Eye (tissue), 1 donor: ENCODE measurements at places on chromosomes 13 and 19.
A peak's percentile ranks its signal among the peaks of the same experiment; 100 is the strongest.

DNA sequence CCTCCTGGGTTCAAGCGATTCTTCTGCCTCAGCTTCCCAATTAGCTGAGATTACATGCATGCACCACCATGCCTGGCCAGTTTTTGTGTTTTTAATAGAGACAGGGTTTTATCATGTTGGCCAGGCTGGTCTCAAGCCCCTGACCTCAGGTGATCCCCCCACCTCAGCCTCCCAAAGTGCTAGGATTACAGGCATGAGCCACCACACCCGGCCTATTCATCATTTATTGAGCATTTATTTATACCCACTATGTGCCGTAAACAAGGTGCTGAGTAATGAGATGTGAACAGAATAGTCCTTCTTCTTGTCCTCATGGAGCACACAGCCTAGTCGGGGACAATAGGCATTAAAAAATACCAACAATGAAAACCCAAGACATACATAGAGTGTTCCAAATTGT lies 25.6 kb downstream of the ACTN4 start:
- no peak for DNase-seq

DNA sequence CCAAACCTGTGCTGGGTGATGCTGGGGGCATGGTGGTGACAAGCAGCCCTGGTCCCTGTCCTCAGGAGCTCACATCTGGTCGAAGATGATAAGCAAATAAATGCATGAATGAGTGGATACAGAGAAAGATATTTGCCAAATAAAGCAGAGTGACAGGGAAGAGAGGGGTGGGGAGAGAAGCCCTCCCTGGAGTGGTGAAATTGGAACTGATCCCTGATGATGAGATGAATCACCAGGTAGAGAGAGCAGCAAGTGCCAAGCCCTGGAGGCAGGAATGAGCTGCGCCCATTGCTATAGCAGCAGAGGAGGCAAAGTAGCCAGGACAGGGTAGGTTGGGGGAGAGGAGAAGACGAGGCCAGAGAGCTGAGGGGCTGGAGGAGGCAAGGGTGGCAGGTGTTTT lies 13.7 kb downstream of the FXYD5 start:
- no peak for DNase-seq

DNA sequence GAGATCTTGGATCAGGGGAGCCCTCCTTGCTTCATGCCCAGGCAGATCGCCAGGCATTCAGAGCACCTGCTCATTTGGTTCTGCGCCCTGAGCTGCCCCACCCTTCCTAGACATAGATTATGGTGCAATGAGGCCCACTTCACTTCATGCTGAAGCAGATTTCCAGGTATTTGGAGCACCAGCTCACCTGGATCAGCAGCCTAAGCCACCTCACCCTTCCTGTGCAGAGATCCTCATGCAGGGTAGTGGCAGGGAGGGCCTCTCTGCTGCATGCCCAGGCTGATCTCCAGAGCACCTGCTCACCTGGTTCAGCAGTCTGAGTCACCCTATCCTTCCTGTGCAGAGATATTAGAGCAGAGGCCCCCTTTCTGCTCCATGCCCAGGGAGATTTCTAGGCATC lies 1966.1 kb downstream of the PCDH9 start:
- DNase-seq, result no peak

DNA sequence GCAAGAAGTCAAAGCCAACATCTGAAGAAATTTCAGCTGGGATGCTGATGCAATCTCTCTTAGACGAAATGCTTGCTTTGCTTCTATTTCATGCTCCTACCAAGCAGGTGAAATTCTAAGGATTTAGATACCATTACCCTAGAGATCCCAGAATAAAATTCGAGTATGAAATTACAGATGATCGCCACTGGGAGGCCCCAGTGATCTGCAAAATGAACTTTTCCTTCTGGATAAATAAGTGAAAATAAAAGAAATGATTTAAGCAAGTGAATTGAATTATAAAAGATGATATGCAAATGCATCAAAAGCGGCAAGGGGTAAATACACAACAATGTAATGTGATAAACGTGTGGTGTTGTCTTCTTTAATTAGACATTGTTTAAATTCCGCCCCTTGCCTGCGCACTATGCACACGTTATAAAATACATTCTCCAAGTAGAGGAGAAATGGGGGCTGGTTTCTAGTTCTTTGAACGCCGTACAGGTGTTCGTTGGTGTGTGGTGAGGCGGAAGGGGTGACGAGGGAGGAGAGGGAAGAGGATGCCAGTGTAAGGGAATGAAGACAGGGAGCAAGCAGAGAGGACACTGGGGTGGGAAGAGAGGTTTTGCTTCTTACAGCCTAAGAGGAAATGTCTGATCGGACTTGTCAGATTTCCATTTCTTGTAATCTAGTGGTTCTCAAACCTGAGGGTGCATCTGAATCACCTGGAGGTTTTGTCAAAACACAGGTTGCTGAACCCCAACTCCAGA lies 58.0 kb downstream of the ERCC5 start:
- peak; percentile 59 for DNase-seq

GRCh38 chr13:26749905-26750304 lies 10.7 kb downstream of the GPR12 start:
- DNase-seq, result no peak

- no peak for DNase-seq
Measured at GRCh38 chr13:50721672-50721992, 121.9 kb downstream of the DLEU7 start.

DNA sequence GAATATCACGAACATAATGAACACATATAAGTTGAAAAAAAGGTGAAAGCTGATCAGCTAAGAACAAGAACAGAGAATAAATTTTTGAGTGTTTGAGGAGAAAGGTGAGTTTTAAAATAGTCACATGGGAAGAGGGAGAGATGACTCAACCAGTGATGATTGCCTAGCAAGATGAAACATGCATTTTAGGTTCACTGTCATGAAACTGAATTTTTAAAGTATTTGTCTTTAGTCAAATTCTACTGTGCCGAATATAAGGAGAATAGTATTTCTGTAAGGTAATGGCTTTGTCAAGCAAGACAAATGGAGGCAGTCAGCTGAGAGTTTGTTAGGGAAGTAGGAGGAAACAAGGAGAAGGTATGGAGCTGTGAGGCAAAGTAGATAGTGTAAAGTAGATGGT lies 2557.4 kb downstream of the PCDH9 start:
- no peak for DNase-seq

GRCh38 chr13:40682449-40683240 lies 16.2 kb upstream of the FOXO1 start:
- peak; percentile 75 for DNase-seq

DNA sequence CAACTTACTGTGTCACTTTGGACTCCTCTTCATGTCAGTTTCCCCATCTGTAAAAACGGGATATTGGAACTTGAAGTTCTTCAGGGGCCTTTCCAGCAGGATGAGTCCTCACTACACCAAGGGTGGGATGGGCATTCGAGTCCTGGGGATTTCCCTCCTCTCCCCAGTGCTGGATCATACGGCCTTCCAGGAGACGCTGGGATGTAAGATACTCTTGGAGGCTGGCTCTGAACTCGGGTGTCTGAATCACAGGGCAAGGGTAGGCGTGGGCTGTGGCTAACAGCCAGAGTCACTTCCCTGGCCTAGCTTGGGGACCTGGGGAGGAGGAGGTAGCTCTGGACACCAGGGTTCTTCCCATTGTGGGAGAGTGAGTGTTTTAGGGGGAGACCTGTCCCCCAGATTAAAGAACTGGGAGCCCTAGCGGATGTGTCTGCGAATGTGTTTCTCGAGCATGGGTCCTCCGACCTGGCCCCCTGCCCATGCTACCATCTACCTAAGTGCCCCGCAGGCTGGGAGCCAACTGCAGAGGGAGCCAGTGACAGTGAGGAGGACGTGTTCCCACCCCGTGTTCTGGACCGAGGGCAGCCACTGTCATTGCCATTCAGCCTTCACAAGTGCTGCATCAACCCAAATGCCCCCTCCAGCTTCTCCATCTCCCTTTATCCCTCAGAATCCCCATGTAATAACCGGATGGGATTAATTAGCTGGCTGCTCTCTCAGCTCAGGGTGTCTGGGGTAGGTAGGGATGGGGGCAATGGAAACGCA lies 2.4 kb upstream of the CYTH2 start:
- DNase-seq, result no peak

- no peak for DNase-seq
Measured at GRCh38 chr13:71967990-71968389, 101.0 kb upstream of the DACH1 start.

GRCh38 chr13:50107205-50107604 lies 92.0 kb downstream of the KCNRG start:
- no peak for DNase-seq

- DNase-seq, result no peak
Measured at GRCh38 chr19:11342429-11342828, 3.0 kb upstream of the RAB3D start.

DNA sequence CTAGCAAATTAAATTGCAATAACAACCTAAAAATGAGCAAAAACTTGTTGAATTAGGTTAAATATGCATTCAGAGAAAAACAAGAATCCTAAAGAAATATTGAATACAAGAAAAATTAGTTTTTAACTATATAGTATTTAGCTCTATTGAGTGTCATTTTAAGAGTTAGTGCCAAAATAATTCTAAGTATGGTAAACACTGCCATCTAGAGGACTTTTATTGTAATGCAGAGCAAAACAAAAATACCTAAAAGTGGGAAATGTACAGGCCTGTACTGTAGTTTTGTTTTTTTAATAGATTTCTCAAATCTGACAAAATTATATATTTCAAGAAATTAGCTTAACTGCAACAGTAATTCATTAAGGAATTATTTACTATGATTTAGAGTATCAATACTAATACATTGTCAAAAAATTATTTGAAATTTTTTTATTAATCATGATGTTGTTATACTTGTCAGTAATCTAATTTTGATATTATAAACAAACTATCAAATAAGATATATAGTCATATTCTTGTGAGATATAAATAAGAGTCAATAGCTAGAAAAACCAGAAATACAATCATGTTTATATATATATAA lies 8.2 kb upstream of the PCDH9 start:
- peak; percentile 82 for DNase-seq

GRCh38 chr19:5108123-5108596 lies 139.2 kb downstream of the KDM4B start:
- no peak for DNase-seq

DNA sequence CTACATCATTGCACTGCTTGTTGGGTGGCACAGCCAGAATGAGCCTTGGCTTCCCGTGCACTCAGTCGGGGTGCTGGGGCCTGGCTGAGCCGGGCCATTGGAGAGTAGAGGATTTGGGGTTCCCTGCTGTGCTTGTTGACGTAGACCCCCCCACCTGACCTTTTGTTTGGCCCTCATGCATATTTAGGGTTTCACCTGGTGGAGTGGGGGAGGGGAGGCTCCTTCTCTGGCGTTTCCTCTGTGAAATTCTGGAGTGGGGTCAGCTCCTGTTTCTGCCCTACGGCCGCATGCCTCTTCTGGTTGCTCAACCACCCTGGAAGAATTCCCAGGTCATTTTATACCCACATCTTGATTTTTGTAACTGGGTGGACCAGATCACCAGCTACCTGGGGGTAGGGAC lies 82.8 kb downstream of the SIPA1L3 start:
- no peak for DNase-seq

DNA sequence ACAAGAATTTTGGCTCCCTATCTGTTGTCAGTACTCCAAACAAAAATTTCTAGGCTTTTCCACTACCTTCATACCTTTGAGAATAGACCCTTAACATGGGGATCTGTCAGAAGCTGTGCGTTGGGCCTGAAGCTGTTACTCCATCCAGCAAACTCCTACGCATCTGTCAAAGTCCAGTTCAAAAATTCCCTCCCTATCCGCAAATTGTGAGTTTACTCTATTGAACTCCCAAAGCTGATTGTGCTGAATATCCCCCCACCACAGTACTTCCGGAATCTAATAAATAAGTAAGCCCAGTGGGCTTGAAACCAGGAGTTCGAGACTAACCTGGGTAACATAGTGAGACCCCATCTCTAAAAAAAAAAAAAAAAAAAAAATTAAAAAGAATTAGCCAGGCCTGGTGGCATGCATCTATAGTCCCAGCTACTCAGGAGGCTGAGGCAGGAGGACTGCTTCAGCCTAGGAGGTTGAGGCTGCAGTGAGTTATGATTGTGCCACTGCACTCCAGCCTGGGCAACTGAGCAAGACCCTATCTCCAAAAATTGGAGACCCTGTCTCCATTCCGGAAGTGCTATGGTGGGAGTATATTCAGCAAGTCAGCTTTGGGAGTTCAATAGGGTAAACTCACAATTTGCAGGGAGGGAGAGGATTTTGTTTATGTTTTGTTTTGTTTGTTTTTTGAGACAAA lies 930 bp upstream of the FBN3 start:
- no peak for DNase-seq

DNA sequence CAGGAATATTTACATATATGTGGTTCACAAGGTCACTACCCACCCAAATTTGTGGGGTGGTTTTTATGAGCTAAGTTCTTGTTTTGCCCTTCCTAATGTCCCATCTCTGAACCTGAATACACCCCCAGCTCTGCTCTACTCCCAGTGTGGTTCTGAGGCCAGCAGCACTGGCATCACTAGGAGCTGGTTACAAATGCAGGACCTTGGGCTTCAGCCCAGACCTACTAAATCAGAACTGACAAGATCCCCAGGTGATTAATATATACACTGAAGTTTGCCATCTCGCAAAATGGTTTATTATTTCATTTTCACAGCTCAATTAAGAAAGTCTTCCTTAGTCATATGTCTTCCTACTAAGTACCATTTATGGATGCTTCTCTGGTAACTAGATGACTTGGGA lies 67.9 kb downstream of the FOXO1 start:
- no peak for DNase-seq

- no peak for DNase-seq
Measured at GRCh38 chr13:37369616-37370015, 229.0 kb downstream of the POSTN start.

- peak; percentile 68 for DNase-seq
Measured at GRCh38 chr13:42215578-42216421, 56.2 kb upstream of the AKAP11 start.

DNA sequence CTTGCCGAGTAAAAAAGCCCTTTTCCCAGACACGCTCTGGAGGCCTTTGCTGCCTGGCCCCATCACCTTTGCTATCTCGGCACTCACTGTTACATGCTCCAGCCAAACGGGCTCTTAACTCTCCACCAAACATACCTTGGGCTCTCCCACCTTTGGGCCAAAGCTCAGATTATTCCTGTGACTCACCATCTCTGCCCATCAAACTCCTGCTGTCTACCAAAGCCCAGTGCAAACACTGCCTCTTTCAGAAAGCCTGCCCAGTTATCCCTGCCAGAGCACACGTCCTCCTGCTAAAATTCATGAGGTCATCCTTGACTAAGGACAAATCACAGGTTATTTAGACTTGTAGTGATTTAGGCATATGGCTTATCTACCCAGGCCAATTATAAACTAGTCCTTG lies 48.1 kb upstream of the SERPINE3 start:
- no peak for DNase-seq

- DNase-seq, result peak; percentile 35
Measured at GRCh38 chr19:46624958-46625661, at the start of gene PTGIR. Gene PTGIR, minus strand, starts transcription at chr19:46625089. Its CDS starts 864 bp downstream, at chr19:46624225.

- no peak for DNase-seq
Measured at GRCh38 chr13:36804588-36804987, 14.4 kb upstream of the RFXAP start.

DNA sequence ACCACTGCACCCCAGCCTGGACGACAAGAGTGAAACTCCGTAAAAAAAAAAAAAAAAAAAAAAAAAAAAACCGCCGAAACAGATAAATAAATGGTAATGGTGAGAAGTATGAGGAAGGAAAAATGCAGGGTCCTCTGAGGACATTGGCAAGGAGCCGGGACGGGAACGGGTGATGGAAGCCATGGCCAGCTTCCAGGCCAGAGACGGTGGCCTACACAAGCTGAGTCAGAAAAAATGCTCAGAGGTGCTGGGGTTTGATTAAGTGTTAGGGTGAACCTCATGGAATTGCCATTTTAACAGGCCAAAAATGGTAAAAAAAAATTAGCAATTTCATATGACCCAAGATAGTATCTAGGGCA lies 866 bp upstream of the ZSWIM4 start:
- peak; percentile 48 for DNase-seq

GRCh38 chr13:81377921-81378320 lies 1037.0 kb upstream of the SPRY2 start:
- no peak for DNase-seq
